ENCODE measurements at places on chromosomes 5 and 9.

GRCh38 chr5:2169850-2170760 lies 287.4 kb upstream of the IRX4 start:
- no peak for DNase-seq

GRCh38 chr5:116359592-116359991 lies 215.0 kb downstream of the SEMA6A start:
- no peak for DNase-seq

GRCh38 chr5:115594128-115595047 lies 7.9 kb downstream of the TICAM2 start:
- no peak for DNase-seq

GRCh38 chr5:32339198-32339597 lies 26.5 kb upstream of the MTMR12 start:
- no peak for DNase-seq

DNA sequence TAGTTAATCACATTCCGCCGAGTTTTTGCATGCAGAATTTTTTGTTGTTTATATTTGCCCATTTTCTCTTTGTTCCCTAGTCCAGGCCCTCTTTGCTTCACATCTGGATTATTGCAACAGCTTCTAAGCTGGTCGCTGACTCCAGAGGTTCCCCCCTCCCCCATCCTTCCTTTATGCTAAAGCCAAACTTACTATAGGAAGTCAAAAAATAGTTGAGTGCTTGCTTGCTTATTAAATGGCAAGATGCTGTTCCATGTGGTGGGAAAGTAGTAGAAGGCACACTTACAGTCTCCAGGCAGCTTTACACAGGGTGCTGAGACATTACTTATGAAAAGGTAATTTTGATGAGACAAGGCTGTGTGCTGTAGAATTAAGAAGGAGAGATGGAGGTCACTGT lies 1.3 kb downstream of the ZBTB34 start:
- no peak for DNase-seq

GRCh38 chr5:151080613-151081430 lies at the start of gene TNIP1:
TSS of gene TNIP1 (minus strand) at chr5:151081034. CDS start at chr5:151065095, 15,939 bp downstream.
- peak; percentile 89 for DNase-seq

DNA sequence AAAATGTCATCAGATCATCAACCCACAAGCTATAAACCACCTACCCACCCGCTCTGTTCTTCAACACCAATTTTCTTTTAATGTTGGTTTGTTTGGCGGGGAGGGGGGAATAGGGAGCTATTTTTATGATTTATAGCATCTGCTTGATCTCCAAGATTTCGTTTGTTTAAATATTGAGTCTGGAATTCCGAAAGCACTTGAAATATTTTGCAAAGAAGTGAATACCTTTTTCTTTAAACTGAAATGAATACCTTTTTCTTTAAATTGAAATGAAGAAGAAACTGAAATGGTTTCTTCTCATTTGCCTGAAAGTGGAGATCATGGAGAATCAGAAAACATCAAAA lies 49.0 kb upstream of the TENT2 start:
- DNase-seq, result no peak

DNA sequence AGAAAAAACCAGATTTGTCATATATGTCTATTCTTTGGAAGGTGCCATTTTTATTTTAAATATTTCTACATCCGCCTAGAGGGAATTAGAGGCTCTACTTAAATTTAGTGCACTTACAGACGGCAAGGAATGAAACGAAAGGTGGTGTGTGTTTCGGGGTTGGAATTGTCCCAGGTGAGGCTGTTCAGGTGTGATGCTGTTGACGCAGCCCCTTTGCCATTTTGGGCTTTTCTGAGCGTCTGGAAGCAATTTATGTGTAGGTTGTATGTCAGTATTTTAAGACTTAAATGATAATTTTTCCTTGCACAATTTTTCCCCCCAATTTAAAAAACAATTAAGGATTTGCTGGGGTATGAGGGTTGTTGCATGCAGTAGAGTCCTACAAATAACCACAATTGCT lies 2.0 kb downstream of the TENT4A start:
- no peak for DNase-seq

- DNase-seq, result no peak
These were observed 4.7 kb upstream of the SOWAHA start for GRCh38 chr5:132808448-132808847.

- no peak for DNase-seq
These were observed 14.7 kb downstream of the MTMR12 start for GRCh38 chr5:32298059-32298415.

GRCh38 chr9:106916466-106917235 lies 53.7 kb downstream of the ZNF462 start:
- DNase-seq, result peak; percentile 70

GRCh38 chr5:39106322-39106721 lies 32.1 kb upstream of the RICTOR start:
- DNase-seq, result peak; percentile 2

DNA sequence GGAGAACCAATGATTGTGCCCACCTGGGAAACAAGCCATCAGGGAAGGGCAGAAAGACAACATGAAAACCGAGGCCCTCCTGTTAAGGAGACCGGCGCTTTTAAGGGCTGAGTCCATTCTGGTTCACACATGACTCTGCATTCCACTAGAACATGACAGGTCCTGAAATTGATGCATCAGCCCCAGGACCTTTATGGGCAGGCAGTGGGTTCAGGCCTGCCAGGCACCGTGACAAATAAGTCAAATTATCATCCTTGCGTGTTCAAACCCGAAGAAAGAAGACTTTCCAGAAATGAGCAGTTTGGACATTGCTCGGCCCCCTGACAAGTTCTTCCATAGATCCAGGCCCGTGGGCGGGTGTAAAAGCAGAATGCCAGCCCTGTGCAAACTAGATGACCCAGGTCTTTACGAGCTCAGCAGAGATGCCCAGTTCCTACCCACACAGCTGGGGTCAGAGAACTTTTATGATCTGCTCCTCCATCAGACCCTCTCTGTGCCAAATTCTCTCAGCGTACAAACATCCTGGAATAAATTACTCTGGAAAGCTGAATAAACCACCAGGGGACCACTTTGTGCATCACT lies 295.5 kb upstream of the WWC1 start:
- no peak for DNase-seq

DNA sequence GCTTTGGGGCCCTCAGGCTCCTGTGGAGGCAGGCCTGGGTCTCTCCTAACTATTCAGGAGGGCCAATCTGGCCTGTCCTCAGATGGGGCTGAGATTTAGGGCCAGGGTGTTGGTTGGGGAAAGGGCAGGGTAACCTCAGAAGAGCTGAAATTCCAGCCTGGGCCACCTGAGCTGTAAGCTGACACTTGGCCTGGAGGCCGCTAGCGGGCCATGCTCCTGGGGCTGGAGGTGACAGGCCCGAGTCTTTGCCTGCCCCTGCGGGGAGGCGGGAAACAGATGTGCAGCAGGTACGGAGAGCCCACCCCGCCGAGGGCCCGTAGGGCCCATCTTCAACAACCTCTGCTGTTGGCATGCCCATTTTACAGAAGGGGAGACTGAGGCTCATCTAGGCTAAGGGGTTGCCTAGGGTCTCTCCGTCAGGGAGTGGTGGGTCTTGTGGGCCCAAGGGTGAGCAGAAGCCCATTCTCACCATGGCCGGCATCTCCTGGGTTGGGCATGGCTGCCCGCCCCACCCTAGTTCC lies 69.5 kb downstream of the RXRA start:
- DNase-seq, result no peak

DNA sequence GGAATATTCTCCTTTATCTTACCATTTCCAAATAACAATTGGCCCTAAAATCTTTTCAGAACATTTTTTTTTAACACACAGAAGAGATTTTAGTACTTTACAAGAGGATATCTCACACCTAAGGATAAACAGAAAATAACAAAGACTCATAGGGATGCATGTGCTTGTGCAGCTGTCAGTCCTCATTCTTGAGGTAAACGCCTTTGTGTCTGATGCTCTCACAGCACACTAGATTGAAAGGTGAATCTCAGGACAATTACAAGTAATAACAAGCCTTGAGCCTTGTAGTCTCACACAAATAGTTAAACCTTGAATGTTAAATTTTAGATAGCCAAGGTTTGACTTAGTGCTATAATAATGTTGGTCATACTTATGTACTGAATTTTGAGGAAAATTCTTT lies 439.2 kb downstream of the PTPRD start:
- no peak for DNase-seq

DNA sequence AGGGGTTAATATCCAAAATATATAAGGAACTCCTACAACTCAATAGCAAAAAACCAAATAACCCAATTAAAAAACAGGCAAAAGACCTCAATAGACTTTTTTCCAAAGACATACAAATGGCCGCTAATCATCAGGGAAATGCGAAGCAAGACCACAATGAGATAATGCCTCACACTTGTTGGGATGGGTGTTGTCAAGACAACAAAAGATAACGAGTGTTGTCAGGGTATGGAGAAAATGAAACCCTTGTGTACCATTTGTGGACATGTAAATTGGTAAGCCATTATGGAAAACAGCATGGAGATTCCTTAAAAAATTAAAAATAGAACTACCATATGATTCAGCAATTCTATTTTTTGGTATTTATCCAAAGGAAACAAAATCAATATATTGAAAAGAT lies 620.2 kb downstream of the ACTL7B start:
- no peak for DNase-seq

GRCh38 chr5:113295111-113295539 lies 139.7 kb downstream of the TSSK1B start:
- no peak for DNase-seq

GRCh38 chr9:16000811-16001210 lies 448.0 kb downstream of the CCDC171 start:
- DNase-seq, result no peak

DNA sequence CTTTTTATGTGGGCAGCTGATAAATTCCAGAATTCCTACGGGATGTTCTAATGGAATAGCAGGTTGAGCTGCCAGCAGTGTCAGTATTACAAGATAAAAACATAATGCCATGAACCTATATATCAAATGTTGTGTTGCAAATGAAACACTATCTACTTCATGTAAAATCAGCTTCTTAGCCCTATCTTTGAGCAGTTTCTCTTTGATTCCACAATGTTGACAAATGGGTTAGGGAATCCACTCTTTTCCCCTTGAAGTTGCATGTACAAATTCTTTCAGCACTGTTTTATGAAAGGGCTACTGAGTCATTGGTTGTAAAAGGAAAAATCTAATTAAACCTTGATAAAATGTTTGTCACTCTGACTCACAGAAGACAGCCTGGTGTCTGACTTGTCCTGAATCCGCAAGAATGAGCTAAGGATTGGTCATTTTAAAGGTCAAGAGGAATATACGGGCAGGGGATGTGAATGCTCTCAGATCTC lies 950.6 kb upstream of the NUDT12 start:
- peak; percentile 5 for DNase-seq

- DNase-seq, result no peak
These were observed 199.1 kb upstream of the SLC30A5 start for GRCh38 chr5:68894673-68895072.

- no peak for DNase-seq
These were observed 336.0 kb downstream of the PDE4D start for GRCh38 chr5:59557572-59557971.

- no peak for DNase-seq
These were observed 60.9 kb upstream of the TMED7 start for GRCh38 chr5:115686738-115687074.

- DNase-seq, result peak; percentile 28
These were observed 215.1 kb downstream of the SH3GL2 start for GRCh38 chr9:17793713-17794622.

- no peak for DNase-seq
These were observed 25.0 kb upstream of the MYO10 start for GRCh38 chr5:16961131-16961530.

DNA sequence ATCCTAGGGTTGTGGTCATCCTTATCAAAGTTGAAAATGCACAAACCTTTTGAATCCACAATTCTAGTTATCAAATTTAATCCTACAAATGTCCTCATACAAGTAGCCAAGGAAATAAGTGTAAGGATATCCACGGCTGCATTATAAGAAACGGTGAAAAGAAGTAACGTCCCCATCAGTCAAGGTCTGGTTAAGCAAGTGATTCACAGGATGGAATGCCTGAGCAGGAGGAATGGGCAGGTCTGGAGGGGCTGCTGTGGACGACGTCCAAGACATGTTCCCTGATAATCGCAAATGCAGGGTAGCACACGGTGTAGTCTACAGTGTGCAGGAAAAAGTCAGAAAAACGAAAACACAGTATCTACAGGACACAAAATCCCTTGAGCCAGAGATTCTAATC lies 118.6 kb downstream of the ADAMTS2 start:
- DNase-seq, result no peak

GRCh38 chr9:93254806-93255493 lies 71.0 kb downstream of the WNK2 start:
- DNase-seq, result no peak

GRCh38 chr9:99638971-99639370 lies 182.7 kb upstream of the NR4A3 start:
- DNase-seq, result no peak

GRCh38 chr5:111681414-111682120 lies 75.4 kb downstream of the NREP start:
- no peak for DNase-seq

GRCh38 chr9:35958104-35958837 lies at the start of gene OR2S2:
TSS of gene OR2S2 (minus strand) at chr9:35958154. CDS start at chr9:35958098, 56 bp downstream.
- no peak for DNase-seq

- no peak for DNase-seq
These were observed 49.1 kb downstream of the NDST1 start for GRCh38 chr5:150556859-150557508.

DNA sequence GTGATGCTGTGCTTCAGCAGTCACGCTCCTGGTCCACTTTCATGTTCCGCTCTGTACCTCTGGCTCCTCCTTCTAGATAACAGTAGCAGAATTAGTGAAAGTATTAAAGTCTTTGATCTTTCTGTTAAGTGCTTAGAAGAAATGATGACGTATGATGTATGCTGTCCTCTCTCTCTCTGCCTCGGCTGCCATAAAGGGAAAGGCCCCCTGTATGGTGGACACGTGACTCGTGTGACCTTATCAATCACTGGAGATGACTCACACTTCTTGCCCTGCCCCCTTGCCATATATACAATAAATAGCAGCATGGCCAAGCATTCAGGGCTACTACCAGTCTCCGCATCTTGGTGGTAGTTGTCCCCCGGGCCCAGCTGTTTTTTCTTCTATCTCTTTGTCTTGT lies 100.3 kb downstream of the SYK start:
- DNase-seq, result no peak

- no peak for DNase-seq
These were observed 87.5 kb downstream of the SECISBP2 start for GRCh38 chr9:89405826-89406225.

GRCh38 chr5:80308526-80308925 lies 11.3 kb upstream of the SPZ1 start:
- no peak for DNase-seq

GRCh38 chr5:166493612-166494011 lies 1797.8 kb upstream of the WWC1 start:
- DNase-seq, result no peak

GRCh38 chr5:20114526-20114925 lies 126.5 kb upstream of the CDH18 start:
- DNase-seq, result no peak

DNA sequence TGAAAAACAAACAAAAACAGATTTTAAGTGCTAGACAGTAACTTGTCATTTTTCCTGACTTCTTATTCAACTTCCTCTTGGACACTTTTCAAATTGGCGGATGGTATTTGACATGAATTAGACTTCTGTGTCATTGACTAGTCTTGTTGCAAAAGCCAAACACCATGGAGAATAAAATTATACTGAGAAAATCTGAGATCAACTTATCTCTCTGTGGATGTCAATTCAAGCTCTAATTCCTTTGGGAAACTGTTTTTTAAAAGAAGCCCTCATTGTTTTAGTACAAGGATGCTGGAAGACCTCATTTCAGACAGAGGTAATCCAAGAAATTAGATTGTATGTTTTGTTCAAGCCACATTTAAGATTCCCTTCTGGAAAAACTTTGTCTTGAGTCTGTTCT lies 831.0 kb downstream of the SEMA5A start:
- DNase-seq, result no peak

- no peak for DNase-seq
These were observed 79.6 kb downstream of the SMIM15 start for GRCh38 chr5:61082516-61083280.

GRCh38 chr9:25917731-25918362 lies 239.6 kb upstream of the TUSC1 start:
- DNase-seq, result no peak

Measured in SW480 (cell line).